ENCODE measurements at places on chromosomes 3 and 15.
A peak's percentile ranks its signal among the peaks of the same experiment; 100 is the strongest.

- no peak for DNase-seq
These were observed 60.9 kb upstream of the MAGI1 start for GRCh38 chr3:66099541-66100065.

GRCh38 chr3:125292015-125292414 lies 79.5 kb upstream of the SLC12A8 start:
- DNase-seq, result no peak

DNA sequence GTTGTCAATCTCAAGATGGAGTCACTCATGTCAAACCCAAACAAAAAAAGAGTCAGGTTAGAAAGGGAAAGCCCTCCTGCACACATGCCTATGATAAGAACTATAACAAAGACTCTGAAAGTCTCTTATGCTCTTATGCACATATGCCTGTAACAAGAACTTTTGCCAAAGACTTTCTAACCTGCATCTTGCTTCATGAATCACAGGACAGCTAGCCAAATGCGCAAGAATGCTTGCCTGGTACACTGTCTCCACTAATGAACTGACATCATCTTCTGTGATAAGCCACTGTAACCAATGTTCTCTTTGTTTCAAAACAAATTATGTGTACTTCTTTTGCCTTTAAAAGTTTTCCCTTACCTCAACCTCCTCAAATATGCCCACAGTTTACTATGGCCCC lies 18.2 kb upstream of the EHHADH start:
- no peak for DNase-seq

DNA sequence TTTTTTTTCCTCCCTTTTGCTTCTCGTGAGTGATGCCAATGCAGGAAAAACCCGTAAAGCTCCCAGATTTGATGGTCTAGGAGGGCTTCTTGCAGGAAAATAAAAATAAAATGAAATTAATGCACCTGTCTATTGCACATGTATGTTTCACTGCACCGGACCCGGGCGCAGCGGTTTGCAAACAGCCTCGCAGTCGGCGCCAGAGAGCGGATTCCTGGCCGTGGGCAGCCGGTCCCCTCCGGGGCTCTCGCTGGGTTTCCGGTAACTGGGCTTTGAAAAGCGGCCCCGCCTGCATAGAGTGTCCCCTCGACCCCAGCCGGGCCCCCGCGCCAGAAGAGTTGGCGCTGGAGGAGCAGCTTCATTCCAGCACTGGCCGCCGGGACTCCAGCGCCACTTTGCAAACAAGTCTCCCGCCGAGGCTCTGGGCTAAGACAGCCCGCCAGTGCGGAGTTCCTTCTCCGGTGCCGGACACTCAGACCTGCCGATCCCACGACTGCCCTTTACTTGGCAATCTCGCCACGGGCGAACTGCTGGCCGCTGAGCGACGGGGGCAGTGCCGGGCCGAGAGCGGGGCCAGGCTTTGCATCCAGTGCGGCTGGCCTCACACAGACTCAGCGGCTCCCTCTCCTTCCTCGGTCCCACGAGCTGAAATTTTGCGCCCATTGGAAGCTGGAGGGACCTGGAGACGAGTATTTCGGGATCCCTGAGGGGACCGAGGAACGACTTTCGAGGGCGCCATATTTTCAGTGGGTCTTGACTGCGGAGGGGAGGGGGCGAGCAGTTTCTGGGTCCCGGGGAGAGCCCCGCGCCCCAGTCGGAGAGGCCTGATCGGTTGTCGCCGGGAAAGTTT lies 225.9 kb upstream of the C2CD4B start:
- peak; percentile 9 for DNase-seq

- DNase-seq, result no peak
These were observed 59.9 kb upstream of the LRTM1 start for GRCh38 chr3:54987719-54988118.

DNA sequence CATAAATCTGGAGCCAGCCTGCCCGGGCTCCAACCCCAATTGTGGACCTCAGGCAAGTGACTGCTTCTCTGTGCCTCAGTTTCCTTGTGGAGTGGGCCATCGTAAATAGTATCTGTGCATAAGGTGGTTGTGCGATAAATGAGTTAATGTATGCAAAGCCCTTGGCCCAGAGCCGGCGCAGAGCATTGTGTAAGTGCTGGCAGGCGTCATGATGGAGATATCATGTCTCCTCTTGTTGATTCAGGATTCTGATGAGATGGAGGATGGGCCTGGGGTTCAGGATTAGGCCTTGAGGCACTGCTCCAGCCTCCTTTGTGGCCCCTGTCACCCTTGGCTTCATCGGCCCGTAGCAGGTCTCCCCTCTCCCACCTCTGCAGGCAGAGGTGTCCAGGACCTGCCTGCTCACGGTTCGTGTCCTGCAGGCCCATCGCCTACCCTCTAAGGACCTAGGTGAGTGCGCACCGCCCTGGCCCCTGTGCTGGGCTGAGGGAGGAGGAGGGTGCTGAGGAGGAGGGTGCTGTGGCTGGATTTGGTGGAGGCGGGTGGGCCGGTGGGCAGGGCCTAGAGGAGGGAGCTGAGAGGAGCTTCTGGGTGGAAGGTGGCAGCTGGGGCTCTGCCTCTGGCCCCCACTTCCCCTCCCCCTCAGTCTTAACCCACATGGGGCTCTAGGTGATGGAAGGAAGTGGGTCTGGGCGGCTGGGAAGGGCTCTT lies 1.3 kb downstream of the PLA2G4B start:
- DNase-seq, result no peak

DNA sequence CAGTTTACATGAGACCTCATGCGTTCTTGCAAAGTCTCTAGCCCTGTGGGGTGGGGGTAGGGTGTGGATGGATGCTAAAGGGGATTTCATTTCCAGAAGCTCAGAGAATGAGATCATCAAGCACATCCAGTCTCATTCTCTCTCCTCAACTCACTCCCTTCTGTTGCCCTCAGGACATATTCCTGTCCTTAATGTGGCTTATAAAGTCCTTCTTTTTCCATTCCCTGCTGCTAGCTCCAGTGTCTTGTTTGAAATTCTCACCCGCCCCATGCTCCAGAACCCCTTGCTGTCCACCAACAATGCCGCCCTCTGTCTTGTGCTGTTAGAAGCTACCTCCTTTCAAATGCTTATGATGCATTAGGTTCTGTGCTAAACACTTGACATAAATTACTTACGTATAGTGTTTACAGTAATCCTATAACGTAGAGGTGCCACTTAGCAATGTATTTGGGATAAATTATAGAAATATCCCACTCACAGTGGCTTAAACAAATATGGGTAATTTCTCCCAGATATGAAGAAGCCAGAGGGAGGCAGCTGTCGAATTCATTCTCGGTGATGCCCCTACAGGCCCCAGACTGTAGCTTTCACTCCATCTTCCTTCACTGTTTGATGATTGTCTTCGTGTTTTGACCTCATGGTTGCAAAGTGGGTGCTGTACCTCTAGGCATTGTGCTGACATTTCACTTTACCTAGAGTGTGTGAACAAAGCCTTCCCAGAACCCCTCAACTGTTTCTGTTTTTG lies 273.1 kb upstream of the TBL1XR1 start:
- no peak for DNase-seq

DNA sequence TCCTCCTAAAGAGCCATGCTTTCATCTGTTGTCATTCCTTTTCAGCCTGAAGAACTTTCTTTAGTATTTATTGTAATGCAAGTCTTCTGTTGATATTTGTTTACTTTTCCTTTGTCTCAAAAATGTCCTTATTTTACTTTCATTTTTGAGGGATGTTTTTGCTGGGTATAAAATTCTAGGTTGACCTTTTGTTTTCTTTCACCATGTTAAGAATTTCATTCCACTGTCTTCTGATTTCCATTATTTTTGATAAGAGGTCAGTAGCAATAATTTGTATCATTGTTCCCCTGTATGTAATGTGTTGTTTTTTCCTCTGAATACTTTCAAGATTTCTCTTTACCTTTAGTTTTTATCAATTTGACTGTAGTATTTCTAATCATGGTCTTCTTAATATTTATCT lies 91.1 kb downstream of the RSRC1 start:
- DNase-seq, result no peak

GRCh38 chr15:68299436-68299835 lies 21.9 kb downstream of the FEM1B start:
- DNase-seq, result no peak

- no peak for DNase-seq
These were observed 241.3 kb downstream of the UBE2E2 start for GRCh38 chr3:23444386-23444785.

- no peak for DNase-seq
These were observed 6.0 kb downstream of the MECOM start for GRCh38 chr3:169657351-169658124.

GRCh38 chr3:30281526-30281925 lies 324.9 kb upstream of the TGFBR2 start:
- no peak for DNase-seq

DNA sequence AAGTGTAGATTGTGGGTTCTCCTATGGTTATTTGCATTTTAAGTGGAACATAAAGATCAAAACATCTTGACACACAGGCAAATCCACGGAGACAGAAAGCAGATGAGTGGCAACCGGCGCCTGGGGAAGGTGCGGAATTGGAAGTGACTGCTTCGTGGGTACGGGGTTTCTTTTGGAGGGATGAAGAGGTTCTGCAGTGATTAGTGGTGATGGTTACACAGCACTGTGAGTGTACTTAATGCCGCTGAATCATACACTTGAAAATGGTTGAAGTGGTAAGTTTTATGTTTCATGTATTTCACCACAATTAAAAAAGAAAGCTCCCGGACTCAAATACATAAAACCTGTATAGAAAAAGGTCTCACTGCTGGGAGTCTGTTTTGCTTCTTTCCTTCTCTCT lies 18.5 kb upstream of the VPS33B start:
- DNase-seq, result no peak

GRCh38 chr3:52433328-52433995 lies 11.4 kb downstream of the SEMA3G start:
- no peak for DNase-seq

GRCh38 chr3:128342701-128343180 lies 123.9 kb downstream of the DNAJB8 start:
- DNase-seq, result no peak
